Eye (tissue), 1 donor: ENCODE measurements at places on chromosomes 16 and 17.

DNA sequence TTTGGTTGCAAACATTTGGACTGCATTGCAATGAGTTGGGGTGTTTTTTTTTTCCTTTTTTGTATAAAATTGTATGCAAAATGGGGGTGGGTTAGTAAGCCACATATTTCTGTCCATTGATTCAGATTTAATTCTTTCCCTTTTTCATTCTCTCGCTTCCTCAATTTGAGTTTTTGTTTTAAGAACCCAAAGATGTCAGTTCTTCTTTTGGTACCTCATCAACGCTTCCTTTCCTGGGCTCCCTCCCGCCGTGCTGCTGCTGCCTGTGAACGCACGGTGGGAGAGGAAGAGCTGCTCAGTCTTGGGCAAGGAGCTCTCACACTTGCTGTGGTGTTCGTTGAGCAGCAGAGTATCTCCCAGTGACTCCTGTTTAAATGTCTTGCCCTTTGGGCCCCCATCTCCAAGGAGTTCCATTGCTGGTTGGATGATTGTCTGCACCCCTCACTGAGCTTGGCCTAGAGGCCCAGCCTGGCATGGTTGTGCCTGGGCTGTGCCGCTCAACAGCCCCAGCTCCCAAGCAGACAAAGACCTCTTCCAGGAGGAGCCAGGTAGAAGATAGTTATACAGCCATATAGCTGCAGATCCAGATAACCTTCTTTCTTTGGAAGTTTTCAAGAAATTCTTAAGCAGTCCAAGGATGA is 13.6 kb downstream of the UBFD1 start:
- DNase-seq = no peak

DNA sequence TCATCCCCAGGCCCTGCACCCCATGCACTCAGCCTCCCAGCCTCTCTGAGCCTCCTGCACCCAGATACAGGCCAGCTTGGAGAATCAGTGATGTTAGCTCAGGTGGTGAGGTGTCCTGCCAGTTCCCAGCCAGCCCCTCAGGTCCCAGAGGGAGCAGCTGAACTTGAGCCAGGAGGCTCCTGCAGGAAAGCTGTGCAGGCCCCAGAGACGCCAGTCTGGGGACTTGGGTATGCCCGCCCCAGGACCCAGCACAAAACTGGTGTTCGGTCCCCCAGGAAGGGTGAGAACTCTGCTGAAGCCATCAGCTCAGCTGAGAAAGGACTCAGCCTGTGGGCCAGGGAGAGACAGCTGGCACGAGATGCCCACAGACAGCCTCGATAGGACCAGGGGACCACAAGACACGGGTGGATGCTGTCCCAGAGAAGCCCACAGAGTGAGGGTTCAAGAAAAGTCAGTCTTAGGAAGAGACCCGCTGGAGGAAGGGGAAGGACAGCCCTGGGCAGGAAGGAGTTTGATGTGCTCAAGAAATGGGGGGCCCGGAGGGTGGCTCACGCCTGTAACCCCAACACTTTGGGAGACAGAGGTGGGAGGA is 11.0 kb downstream of the ENDOV start:
- DNase-seq = no peak

- no peak for DNase-seq
Observed at GRCh38 chr16:50955311-50955710, 195.8 kb downstream of the SALL1 start.

- no peak for DNase-seq
Observed at GRCh38 chr17:72397687-72398086, 276.9 kb downstream of the SOX9 start.

GRCh38 chr17:41404024-41404671 is 6.7 kb upstream of the KRT31 start:
- DNase-seq = peak; percentile 42

DNA sequence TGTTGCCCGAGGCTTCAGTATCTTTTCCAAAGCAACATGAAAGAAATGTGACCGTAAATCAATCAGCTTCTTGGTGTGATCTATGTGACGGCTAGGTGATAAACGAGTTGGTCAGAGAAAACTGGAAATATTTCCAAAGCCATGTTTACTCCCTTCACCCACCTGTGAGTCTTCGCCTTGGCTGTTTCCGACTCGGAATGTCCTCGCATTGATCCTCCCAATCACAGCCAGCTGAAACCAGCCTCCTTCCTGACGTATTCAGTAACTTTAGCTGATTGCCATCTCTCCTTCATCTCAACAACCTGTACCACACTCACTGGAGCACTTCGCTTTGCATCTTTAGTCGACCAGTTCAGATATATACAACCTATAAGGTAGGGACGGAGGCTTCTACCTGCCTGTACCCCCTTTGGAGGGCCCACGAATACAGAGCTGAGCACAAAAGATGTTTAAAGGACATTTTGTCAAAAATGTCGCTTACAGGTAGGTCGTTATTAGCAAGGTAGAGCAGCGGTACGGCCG is 705 bp downstream of the KRABD2 start:
- DNase-seq = peak; percentile 71

GRCh38 chr17:14506364-14506763 is 205.5 kb downstream of the HS3ST3B1 start:
- DNase-seq = no peak
